ENCODE measurements at places on chromosomes 11 and 22.

- no peak for DNase-seq
Measured at GRCh38 chr22:39446239-39446721, 10.5 kb upstream of the MGAT3 start.

- DNase-seq: no peak
Measured at GRCh38 chr11:61680622-61681221, 531 bp downstream of the DAGLA start.

- DNase-seq: no peak
Measured at GRCh38 chr11:95908826-95909225, 15.1 kb downstream of the MTMR2 start.

DNA sequence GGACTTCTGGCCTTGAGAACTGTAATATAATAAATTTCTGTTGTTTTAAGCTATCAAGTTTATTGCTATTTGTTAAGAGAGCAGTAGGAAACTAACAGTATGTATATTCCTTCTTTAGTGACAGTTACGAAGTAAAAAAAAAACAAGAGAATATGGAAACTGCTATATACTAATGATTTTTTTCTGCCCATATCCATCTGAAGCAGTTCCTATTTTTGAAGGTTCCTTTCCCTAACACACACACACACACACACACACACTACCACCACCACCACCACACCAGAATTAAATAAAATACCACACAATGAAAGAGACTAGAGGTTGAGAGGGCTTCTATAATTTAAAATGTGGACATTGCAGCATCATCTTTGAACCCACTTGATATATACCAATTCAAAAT, 44.4 kb upstream of the CARD18 start:
- no peak for DNase-seq

- DNase-seq: no peak
Measured at GRCh38 chr22:49865156-49865555, 11.5 kb downstream of the ZBED4 start.

- DNase-seq: no peak
Measured at GRCh38 chr11:82811369-82811768, 77.7 kb upstream of the FAM181B start.

- no peak for DNase-seq
Measured at GRCh38 chr11:130945896-130946295, 29.6 kb upstream of the SNX19 start.

DNA sequence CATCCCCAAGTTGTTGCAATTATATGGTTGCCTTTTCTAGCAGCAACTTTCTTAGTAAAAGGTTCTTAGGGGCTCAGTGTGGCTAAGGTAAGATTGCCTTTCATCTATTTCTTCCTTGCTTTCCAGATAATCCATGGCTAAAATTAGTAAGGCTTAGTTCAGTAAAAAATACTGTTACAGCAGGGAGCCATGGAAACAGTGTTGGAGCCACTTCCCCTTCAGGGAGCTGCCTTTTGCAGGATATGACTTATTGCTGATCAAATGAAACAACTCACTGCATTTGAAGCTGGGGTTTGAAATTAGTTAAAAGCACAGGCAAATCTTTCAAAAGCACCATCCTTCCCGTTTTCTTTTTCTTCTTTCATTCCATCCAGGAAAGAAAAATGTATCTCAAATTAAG, 184.3 kb downstream of the C11orf87 start:
- DNase-seq: no peak

DNA sequence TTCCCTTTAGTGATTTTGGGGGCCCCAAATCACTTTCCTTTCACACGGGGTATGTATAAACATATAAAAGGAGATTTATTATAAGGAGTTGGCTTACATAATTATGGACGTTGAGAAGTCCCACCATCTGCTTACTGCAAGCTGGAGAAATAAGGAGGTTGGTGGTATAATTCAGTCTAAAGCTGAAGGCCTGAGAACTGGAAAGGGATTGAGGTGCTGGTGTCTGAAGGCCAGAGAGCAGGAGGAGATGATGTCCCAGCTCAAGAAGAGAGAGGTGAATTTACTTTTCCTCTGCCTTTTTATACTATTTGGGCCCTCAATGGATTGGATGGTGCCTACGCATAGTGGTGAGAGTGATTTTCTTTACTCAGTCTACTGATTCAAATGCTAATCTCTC, 1.3 kb upstream of the ZNF202 start:
- DNase-seq: no peak

DNA sequence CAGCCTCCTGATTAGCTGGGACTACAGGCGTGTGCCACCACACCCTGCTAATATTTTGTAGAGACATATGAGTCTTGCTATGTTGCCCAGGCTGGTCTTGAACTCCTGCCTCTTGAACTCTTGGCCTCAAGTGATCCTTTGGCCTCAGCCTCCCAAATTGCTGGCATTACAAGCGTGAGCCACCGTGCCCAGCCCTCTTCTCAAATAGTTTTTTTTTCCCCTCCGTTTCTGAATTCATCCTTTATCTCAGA, 11.8 kb downstream of the TBX1 start:
- DNase-seq: no peak

GRCh38 chr11:24779791-24780190, 282.9 kb downstream of the LUZP2 start:
- no peak for DNase-seq

- DNase-seq: no peak
Measured at GRCh38 chr11:57643802-57644201, 5.9 kb downstream of the YPEL4 start.

DNA sequence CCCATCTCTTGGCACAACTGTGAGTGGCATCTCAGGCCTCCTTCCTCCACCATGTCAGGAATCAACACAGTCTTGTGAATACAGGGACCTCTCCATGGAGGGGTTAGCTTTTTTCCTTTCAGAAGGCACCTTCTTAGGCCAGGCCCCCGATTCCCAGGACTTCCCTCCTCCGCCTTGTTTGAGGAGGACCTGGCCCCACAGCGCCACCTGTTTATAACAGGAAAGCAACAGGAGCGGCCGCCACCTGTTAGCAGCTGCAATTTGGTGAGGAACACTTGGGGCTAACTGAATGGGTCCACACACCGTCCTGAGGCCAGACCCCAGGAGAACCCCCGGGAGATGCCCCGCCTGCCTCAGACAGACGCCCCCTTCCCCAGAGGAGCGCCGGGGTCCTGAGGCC, 3.8 kb upstream of the PKP3 start:
- DNase-seq: no peak

- no peak for DNase-seq
Measured at GRCh38 chr11:38315151-38315550, 1717.1 kb upstream of the RAG2 start.

DNA sequence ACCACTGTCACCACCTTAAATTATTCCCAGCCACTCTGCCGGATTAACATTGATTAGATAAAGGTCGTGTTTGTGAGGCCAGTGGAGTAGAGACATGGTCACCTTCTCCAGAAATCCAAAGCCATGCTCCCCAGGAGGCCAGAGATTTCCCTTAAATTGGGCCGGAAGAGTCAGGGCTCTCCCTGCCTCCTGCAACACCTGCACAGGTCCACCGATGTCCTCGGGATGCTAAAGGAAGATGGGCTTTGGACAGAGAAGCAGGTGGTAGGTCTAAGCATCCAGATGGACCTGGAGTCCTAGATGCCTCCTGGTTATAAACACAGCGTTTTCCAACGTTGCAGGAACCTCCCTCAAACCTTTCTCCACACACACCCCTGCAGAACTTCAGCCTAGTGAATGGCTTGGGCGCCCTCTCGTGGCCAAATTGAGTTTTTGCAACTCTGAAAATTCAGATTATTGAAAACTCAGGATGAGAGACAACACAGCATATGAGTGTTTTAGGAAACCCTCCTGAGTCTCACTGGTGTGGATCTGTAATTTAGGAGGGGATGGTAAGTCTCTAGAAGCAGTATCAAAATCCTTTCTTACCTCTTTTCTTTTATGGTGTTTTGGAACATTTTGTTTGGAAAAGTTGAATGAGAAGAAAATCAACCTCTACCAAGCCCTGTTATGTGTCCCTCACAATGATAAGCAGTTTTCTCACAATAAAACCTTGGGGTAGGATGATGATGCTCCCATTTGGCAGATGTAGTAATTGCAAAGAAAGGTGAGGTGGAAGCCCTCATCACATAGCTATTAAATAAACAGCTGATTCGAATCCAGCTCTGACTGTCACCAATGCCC, 109.6 kb downstream of the RRAS2 start:
- peak; percentile 68 for DNase-seq

DNA sequence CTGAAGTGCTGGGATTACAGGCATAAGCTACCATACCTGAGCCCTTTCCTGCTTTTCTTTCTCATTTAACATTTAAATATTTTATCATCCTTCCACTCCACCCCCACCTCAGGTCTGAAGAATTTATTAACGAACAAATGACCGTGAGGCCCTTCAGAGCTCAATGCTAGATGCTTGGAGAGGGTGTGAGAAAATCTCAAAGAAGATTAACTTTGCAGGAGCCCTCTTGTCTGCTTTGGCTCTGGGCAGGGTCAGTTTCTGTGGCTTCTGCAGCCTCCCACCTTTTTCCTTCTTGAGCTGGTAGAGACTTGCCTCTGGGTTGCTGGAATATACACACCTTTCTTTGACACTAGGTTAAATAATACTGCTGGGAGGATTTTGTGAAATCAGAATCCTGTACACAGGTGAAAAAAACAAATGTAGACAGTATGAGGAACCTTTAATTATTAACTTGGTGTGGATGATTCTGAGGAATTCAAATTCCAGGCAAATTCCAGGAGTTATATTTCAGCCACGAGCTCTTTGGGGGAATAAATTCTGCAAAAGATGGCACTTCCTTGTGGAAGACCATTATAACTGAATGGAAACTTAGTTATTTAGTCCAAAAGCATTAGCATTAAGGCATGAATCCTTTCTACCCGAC, 3.4 kb upstream of the ZBTB44 start:
- DNase-seq: no peak

GRCh38 chr11:62273284-62273683, 3.3 kb downstream of the SCGB2A2 start:
- DNase-seq: no peak

- DNase-seq: no peak
Measured at GRCh38 chr11:13376838-13377237, 86.2 kb downstream of the BTBD10 start.

DNA sequence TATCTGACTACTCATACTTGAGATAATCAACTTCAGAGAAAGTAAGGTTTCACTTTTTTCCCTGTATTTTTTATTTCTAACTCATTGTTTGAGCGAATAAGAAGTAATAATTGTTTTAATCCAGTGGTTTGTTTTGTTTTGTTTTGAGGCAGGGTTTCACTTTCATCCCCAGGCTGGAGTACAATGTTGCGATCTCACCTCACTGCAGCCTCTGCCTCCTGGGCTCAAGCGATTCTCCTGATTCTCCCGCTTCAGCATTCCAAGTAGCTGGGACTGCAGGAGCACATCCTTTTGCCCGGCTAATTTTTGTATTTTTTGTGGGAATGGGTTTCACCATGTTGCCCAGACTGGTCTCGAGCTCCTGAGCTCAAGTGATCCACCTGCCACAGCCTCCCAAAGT, 8.6 kb downstream of the GTF2H1 start:
- DNase-seq: no peak

DNA sequence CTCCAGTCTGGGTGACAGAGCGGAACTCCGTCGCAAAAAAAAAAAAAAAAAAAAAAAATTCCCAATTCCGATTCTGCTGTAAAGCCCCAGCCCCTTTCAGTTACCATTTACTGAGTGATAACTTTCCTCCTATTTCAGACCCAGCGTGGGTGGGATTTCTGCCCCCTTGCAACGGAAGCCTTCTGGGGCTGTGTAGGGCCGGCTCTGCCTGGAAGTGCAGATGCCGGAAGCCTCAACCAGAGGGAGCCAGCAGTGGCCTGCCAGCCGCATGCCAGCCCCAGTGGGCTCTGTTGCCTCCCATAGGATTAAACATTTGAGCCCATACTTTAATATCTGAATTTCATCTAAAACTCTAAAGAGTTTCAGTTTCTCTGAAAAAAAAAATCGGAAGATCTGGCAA, 60.0 kb upstream of the NUP50 start:
- DNase-seq: no peak

DNA sequence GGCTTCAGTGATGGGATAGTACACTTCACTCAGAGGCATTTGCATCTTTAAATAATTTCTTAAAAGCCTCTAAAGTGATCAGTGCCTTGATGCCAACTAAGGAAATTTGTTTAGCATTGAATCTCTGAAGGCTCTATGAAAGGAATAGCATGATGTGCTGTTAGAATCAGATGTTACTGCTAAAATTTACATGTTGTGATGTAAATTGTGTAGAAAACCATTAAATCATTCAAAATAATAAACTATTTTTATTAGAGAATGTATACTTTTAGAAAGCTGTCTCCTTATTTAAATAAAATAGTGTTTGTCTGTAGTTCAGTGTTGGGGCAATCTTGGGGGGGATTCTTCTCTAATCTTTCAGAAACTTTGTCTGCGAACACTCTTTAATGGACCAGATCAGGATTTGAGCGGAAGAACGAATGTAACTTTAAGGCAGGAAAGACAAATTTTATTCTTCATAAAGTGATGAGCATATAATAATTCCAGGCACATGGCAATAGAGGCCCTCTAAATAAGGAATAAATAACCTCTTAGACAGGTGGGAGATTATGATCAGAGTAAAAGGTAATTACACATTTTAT, 4.6 kb downstream of the MALAT1 start:
- no peak for DNase-seq

DNA sequence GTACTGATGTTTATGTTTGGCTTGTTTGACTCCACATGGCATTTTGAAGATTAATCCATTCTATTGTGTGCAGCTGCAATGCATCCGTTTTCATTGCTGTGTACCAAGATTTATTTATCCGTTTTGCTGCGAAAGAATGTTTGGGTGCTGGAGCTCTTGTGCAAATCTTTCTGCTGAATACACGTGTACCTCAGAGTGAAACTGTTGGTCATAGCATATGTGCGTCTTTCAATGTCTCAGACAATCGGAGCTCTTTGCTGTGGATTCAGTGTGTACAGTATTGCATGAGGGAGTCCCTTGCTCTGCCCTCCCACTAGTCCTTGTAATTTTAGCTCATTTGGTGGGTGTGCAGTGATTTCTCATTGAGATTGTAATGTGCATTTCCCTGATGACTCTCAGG, 545.4 kb downstream of the TBC1D22A start:
- no peak for DNase-seq

- peak; percentile 52 for DNase-seq
Measured at GRCh38 chr22:37021710-37022482, 2.4 kb downstream of the MPST start.

GRCh38 chr11:123742031-123742723, 717 bp upstream of the ZNF202 start:
- no peak for DNase-seq

GRCh38 chr11:72743321-72744221, 8.6 kb downstream of the ARAP1 start:
- DNase-seq: no peak

All from activated gamma-delta T cell treated with Interleukin-2 at 50 U/mL for 16 hours (primary cell).